ENCODE measurements at places on chromosomes 2 and 18.

DNA sequence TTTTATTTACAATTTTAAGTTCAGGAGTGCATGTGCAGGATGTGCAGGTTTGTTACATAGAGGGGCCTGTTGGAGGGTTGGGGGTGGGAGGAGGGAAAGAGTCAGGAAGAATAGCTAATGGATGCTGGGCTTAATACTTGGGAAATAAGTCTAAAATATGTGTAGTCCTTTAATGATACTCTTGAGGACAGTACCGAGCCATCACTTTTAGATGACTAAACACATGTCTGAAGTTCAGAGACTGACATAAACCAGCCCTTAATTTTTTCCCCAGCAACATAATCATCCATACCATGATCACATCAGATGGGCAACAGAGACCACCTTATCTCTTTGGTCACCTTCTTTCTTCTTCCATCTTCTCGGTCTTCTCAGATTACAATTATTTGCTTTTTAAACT lies 189.1 kb upstream of the COL3A1 start:
- no peak for DNase-seq

DNA sequence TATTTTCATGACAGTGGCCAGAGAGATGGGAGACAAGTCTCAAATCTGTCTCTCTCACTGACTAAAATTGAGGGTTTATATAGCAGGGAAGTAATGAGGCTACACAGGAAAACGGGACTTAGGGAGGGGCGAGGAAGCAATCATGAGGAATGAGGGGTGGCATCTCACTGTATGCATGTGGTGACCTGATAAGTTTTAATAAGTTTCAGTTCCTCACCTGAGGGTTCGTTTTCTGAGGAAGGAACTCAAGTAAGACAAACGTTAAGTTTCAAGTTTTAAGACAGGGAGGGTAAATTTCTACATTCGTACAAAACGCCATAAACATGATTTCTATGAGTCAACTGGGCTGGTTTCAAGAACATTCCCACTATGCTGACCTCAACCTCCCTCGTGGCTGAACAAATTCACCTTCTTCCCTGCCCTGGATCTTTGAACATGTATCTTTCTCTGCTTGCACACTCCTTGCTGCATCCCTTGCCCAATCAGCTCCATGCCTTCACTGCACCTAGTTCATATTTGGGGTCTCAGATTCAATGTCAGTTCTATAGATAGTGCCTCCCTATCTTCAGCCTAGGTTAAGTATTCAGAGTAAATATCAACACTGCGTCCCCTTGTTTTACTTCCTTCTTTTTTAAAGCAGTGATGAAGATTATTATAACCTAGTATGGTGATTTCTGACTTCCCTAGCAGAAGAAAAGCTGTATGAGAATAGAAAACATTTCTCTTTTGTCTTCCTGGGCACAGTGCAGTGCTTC lies 53.3 kb upstream of the CNTNAP5 start:
- DNase-seq, result no peak

DNA sequence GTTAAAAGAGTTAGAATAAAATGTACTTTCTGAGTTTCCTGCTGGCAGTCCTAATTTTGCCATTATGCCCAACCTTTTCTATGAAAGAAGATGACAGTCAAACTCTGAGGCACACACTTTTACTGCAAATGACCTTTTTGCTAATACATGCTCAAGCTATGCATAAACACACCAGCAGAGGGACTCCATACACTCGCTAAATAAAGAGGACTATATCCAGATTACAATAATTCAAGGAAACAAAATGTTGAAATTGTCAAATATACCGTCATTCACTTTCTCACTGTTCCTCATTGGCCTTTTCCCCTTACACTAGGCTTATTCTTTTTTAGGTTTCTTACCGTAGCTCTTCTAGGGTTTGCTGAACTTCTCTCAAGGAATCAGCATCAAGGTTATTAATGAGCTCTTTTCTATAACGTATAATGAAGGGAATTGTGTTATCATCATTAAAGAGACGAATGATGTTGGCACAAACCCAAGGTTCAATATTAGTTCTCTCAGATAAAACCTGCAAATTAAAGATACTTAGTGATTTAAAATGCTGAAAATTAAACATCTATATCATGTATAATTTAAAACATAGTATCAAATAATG lies 25.7 kb downstream of the SRBD1 start:
- DNase-seq, result no peak

GRCh38 chr2:105926960-105927678 lies 182.4 kb downstream of the NCK2 start:
- DNase-seq, result peak; percentile 49

DNA sequence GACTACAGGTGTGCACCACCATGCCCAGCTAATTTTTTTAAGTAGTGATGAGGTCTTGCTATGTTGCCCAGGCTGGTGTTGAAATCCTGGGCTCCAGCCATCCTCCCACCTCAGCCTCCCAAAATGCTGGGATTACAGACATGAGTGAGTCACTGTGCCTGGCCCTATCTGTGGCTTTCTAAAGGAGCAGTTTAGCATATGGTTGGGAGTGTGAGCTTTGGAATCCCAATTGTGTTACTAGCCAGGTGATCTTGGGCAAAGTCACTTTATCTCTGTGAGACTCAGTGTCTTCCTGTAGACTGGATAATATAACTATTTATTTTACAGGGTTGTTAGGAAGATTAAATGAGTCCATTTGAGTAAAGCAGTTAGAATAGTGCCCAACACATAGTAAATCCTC lies 19.8 kb upstream of the SMAD4 start:
- DNase-seq, result no peak

- no peak for DNase-seq
Observed at GRCh38 chr2:237295889-237296480, 118.0 kb downstream of the COL6A3 start.

GRCh38 chr2:11154016-11154922 lies 998 bp upstream of the SLC66A3 start:
- no peak for DNase-seq

- DNase-seq, result no peak
Observed at GRCh38 chr2:204180649-204181048, 244.1 kb downstream of the ICOS start.

DNA sequence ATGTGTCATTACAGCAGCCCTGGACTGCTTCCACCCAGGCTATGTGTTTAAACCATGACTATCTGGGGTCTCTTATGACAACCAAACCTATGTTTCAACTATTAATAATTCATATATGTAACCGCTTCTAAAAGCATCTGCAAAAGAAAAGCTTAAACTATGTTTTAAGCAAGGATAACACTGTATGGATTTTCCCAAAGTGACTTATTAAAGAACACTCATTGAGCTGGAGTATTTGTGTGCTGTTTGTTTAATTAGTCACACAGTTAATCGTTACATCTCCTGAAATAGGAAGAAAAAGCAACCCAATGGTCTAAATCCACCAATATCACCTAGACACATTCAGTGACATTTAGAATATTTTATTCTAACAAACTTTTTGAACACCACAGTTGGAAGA lies 51.3 kb downstream of the TMEM163 start:
- no peak for DNase-seq

GRCh38 chr2:174664084-174664759 lies 66.6 kb upstream of the WIPF1 start:
- DNase-seq, result no peak

DNA sequence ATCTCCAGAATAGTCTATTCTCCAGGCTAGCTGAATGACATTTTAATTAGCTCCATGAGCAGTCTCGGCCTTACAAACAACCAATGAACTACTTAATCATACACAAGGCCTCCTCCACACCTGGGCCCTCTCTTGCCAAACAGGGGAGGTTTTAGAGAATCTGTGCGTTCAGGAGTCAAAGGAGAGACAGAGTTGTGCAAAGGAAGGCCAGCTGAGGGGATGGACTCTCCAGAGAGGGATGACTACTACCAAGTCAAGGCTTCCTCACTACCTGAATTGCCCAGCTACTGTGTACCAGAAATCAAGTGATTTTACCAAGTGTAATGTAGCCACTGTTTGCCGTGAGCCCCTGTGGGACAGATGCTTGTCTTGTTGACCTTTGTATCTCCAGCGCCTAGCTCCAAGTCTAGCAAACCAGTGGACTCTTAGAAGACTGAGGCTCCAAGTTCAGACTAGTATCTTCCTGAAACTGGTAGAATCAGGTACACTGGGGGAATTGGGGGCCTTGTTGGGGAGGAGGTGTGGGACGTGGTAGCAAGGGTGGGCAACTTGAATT lies 123.1 kb upstream of the STON1 start:
- DNase-seq, result no peak

- no peak for DNase-seq
Observed at GRCh38 chr2:54706622-54707021, 16.8 kb upstream of the EML6 start.

- no peak for DNase-seq
Observed at GRCh38 chr2:238039151-238039550, 21.6 kb upstream of the SCLY start.

- no peak for DNase-seq
Observed at GRCh38 chr2:121605820-121606733, 43.2 kb downstream of the CLASP1 start.

DNA sequence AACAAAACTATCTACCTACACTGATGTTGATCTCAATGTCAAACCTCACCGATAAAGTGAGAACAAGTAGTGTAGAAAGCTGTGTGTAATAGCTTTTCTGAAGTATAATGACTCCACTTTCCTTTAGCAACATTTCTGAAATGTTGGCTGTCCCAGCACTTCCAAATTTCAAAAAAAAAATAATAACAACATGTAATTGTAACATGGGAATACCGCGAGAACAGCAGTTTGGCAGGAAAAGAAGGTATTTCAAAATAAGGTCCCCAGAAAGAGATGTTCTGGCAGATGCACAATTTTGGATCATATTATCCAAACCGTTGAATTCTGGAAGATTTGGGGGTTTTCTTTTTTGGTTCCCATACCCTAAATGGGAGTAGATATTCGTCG lies 352.0 kb downstream of the ARHGAP15 start:
- DNase-seq, result no peak

- no peak for DNase-seq
Observed at GRCh38 chr2:202848813-202849212, 22.8 kb downstream of the ICA1L start.

DNA sequence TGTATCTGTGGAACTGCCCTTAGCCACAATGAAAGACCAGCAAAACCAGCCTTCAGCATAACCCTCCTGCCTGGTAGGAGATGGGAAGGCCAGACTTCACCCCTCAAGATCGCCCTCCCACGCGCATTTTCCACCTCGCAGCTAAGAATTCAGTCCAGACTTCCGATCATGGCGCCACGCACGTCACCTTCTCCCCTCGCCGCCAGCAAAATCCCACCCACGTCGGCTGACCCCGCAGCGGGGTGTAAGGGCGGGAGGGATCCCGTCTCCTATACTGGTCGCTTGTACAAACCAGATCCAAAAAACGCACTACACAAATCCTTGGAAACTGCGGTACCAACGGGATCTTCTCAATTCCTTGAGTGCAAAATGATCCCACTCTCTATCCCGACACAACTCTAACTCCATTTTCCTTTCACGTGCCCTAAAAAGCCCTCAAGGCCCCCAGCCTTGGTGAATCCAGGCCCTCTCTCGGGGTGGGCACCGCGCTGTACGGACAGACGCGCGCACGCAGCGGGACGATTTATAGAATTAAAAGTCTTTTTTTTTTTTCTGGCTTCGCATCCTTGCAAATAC lies 1.0 kb upstream of the BMPR2 start:
- peak; percentile 42 for DNase-seq

- DNase-seq, result no peak
Observed at GRCh38 chr2:109531896-109532727, 81.7 kb downstream of the SEPTIN10 start.

- DNase-seq, result no peak
Observed at GRCh38 chr2:135169900-135170753, 118.0 kb downstream of the RAB3GAP1 start.

- no peak for DNase-seq
Observed at GRCh38 chr2:119142824-119143223, 15.7 kb downstream of the C1QL2 start.

DNA sequence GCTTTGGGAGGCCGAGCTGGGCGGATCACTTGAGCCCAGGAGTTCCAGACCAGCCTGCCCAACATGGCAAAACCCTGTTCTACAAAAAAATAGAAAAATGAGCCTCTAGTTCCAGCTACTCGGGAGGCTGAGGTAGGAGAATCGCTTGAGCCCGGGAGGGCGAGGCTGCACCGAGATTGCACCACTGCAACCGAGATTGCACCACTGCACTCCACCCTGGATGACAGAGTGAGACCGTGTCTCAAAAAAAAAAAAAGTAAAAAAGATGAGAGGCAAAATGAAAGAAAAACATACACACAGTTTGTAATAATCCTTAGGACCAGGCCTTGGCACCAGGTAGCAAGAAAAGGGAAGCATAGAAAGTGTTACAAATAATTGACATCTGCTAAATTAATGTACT lies 22.0 kb downstream of the RBM43 start:
- no peak for DNase-seq

GRCh38 chr2:9333591-9334171 lies 89.6 kb downstream of the ITGB1BP1 start:
- peak; percentile 17 for DNase-seq

- no peak for DNase-seq
Observed at GRCh38 chr18:62616331-62616805, 93.5 kb downstream of the ZCCHC2 start.

GRCh38 chr2:201678401-201678800 lies 20.0 kb downstream of the MPP4 start:
- no peak for DNase-seq

DNA sequence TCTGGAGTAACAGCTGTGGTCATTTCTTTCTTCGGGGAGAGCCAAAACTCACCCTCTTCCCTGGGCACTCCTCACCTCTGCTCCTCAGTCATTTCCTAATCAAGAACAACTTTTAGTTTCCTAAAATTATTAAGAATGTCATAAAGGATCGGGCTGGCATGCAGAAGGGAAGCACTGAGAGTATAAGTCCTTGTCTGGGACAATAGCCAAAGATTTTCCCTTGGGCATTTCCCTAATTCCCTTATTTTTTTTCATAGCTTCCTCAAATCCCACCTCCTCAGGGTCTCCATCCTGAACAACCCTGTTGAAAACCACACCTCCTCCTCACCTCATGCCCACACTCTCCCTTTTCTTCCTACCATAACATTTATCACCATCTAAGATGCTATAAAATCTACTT lies 115.0 kb downstream of the MREG start:
- no peak for DNase-seq

- DNase-seq, result no peak
Observed at GRCh38 chr2:102226612-102227391, 40.0 kb downstream of the IL1RL2 start.

GRCh38 chr18:47187721-47188120 lies 11.6 kb upstream of the IER3IP1 start:
- DNase-seq, result no peak

- DNase-seq, result no peak
Observed at GRCh38 chr2:44826601-44827000, 114.9 kb upstream of the SIX3 start.

GRCh38 chr18:55893948-55894347 lies 306.0 kb upstream of the TCF4 start:
- DNase-seq, result no peak

- no peak for DNase-seq
Observed at GRCh38 chr2:56739413-56739812, 555.6 kb downstream of the CCDC85A start.

GRCh38 chr2:59413751-59414570 lies 1139.5 kb downstream of the BCL11A start:
- DNase-seq, result no peak

DNA sequence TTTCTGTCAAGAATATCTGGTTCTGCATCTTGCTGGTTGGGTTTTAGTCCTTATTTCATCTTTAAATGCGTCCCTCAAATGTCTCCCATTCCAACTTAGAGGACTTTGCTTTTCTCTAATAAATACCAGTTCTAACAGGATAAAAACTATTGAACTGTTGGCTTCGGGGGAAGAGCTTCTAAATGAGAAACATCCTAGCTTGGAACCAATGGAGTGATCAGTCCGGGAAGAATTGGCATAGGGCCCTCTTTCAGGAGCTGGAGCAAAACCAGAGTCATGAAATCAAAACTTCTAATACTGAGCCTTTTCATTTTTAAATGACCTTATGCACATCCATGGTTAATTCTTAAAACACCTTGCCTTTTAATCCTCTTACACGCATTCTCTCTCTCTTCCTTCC lies 401.6 kb upstream of the SMIM21 start:
- no peak for DNase-seq
